Effector CD4-positive, alpha-beta T cell (primary cell): ENCODE measurements at places on chromosomes 16 and 17.
A peak's percentile ranks its signal among the peaks of the same experiment; 100 is the strongest.

DNA sequence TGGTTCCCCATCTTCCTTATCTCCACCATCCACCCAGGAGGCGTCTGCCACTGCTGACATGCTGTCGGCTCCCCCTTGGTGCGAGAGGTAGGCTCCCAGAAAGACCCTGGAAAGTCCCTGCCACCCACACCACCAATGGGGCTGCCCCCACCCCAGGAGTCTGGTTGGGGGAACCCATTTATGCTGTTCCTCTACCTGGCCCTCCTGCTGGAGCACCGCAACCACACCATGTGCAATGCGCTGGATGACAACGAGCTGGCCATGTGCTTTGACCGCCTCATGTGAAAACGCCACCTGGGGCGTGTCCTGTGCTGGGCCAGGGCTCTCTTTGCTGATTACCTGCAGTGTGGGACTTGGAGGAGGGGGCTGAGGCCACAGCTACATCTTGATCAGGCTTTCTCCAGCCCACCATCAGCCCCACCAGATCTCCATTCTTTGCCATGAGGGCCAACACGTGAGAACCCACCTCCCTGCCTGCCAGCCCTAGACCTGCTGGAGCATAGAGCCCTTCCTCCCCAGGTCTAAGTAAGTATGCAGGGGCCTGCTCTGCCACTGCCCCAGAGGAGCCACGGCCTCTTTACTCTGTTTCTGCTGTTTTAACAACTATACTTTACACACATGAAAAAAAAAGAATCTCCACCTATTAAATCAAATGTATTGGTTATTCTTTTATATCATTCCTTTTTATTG lies 7.9 kb upstream of the ALDH3A1 start:
- no peak for DNase-seq

DNA sequence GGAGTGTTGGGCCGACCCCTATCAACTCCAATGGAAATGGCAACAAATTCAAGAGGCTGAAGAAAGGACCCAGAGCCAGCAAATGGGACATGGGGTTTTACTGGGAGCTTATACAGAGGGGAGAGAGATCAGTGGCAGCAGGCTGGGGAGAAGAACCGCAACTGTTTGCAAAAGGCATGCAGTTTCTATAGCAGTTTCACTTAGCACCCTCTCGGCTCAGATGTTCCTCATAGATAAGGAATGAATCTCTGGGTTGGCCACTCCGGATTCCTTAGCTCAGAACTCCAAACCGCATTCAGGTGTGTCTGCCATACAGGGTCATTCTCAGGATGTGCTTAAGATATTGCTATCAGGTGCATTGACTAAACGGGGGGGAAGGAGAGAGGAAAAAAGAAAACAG lies 71.1 kb upstream of the RPL38 start:
- no peak for DNase-seq

DNA sequence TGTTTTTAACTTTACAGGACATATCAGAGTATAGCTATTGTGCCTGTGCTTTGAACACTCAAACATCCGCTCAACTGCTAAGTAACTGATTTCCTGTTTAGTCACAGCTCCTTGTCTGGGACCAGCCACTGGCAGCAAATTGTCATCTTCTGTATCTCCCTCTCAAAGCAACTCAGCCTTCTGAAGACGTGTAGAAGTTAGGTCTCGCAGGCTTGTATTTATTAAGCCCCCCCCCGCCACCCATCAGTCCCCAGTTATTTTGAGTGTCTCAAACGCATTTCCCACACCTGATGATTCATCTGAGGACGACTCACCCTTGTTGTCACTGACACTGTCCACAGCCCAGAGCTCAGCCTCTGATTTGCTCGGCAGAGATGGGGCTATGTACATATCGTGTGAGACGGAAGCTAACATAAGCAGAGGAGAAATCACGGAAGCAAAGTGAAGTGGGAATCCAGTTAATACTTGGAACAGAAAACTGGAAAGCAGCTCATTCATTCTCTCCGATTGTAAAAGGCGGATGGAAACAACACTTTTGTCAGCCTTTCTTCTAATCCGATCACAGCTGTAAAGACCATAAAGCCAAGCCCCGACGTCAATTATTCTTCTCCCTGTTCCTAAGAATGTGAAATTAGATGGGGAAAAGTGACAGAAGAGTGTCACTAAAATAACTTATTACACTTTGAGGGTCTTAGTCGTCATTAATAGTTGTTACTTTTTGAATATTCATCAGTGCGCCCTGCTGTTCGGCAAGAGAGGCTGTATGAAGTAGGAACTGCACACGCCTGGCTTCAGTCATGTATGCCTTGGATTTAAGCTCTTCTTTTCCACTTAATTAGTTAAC lies 64.2 kb downstream of the PITPNC1 start:
- DNase-seq, result peak; percentile 82

DNA sequence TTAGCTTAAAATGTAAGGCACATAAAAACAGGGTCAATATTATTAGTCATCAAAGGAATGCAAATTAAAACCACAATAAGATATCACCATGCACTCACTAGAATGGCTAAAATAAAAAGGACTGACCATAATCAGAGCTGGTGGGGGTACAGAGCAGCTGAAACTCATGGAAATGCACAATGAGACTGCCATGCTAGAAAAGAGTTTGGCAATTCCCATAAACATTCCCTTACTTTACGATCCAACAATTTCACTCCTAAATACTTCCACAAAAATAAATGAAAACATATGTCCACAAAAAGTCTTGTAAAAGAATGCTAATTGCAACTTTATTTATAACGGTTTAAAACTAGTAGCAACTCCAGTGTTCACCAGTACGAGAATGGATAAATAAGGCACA lies 36.1 kb upstream of the ERCC4 start:
- DNase-seq, result no peak

GRCh38 chr16:88983771-88984687 lies 7.0 kb upstream of the CBFA2T3 start:
- DNase-seq, result no peak

DNA sequence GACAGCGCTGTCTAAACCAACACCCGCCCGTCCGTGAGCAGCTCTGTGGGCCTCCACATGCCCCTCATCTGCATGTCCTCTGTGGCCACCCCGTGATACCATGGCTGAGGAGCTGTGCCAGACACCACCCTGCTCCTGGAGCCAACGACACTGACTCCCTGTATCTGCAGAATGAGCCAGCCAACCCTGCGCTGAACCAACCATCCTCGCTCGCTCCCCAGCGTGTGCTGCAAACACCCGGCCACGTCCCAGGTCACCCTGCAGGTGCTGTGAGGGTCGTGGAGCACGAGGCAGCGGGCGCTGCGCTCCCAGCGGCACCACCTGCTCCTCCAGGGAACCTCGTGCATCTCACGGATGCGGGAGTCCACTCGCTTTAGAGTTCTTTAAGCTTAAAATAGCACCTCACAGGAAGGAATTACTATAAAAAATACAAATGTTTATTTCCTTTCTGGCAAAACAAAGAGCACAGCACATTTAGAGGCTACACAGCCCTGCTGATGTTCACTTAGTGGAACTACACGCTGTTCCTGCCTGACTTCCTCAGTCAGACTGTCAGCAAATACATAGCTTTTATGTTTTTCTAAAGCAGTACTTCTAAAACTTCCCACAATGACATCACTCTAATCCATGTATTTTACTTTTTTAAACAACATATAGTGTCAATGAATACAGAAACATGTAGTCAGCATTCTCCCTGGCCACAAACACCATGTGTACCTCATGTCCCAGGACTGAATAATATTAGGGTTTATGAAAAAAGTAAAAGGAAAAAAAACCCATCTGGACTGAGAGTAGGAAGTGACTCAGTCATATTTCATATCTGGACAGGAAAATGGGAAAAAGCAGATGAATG lies 43.5 kb downstream of the MAP1LC3B start:
- no peak for DNase-seq

DNA sequence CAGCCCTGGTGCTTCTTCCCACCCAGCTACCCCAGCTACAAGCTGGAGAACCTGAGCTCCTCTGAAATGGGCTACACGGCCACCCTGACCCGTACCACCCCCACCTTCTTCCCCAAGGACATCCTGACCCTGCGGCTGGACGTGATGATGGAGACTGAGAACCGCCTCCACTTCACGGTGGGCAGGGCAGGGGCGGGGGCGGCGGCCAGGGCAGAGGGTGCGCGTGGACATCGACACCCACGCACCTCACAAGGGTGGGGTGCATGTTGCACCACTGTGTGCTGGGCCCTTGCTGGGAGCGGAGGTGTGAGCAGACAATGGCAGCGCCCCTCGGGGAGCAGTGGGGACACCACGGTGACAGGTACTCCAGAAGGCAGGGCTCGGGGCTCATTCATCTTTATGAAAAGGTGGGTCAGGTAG lies 3.6 kb downstream of the GAA start:
- DNase-seq, result no peak
